ENCODE measurements at places on chromosomes 2 and 18.

DNA sequence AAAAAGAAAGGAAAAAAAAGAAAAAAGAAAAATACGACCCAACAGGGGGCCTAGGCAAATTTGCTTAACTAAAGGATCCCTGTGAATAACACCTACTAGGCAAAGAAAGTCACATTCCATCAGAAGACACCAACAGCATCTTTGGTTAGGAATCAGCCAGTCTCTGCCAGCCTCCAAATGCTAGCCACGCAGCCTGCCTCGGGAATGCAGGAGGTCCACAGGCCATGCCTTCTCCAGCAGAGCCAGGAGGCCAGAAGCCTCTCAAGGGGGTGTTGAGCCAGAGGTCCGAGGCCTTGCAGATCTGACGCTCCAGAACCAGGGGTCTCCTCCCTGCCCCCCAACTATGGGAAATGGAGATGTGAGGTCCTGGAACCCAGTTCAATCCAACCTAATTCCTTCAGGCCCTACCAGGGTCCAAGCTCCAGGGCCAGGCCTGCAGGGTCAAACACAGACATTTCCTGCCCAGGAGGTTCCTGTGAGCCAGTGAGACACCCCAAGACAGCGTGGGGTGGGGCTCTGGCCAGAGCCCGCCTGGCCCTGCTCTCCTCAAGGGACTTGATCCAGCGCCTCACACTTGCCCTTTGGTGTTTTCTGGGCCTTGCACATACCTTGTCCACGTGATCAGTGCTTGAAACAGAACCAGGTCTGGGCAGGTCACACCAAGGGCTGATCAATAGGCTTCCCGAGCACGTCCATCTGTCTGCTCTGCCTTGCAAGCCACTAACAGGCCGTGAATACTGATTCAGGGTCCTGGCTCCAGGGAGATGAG, 289.6 kb upstream of the ID2 start:
- DNase-seq, result no peak

DNA sequence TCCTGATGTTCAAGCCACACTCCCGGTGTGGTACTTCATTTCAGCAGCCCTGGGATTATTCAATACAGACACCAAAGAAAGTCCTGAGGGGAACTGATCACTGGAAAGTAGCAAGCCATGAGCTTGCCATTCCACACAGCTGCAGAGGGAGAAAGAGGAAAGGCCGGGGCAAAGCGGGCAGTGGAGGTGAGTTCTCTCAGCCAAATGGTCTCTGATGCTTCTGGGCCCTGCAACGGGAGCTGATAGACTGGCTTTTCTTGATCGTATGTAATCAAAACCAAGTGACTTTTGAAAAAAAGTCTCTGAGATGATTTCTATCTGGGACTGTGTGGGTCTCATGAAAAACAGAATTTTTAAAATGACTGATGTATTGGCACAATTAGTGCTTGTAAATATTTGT, 152.9 kb downstream of the ALPK2 start:
- no peak for DNase-seq

DNA sequence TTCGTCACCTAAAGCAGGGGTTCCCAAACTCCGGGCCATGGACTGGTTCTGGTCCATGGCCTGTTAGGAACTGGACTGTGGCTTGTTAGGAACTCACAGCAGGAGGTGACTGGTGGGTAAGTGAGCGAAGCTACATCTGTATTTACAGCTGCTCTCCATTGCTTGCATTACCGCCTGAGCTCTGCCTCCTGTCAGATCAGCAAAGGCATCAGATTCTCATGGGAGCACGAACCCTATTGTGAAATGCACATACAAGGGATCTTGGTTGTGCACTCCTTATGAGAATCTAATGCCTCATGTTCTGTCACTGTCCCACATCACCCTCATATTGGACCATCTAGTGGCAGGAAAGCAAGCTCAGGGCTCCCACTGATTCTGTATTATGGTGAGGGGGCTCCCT, 217.0 kb downstream of the ZFP36L2 start:
- no peak for DNase-seq

- DNase-seq, result no peak
These were observed 148.2 kb upstream of the ITGA4 start for GRCh38 chr2:181308766-181309515.

- no peak for DNase-seq
These were observed 11.1 kb downstream of the RHOB start for GRCh38 chr2:20457661-20458630.

DNA sequence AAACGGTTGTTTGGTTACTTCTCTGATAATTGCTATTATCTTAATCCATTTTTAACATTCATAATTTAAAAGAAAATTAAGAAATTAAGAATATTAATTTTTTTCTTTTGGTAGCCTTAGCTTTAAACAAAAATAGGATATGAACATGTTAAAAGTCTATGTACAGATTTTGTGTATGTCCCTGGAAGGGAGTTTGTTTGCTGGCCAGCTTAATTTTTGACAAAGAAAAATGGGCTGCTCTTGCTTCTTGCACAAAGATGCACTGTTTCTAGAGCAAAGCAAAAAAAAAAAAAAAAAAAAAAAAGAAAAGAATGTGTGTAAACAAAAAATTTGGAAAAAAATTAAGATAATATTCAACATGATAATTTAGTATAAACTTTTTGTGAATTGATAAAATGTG, 1.3 kb downstream of the RFTN2 start:
- DNase-seq, result no peak

- no peak for DNase-seq
These were observed 316.8 kb downstream of the AFF3 start for GRCh38 chr2:99825630-99826029.

DNA sequence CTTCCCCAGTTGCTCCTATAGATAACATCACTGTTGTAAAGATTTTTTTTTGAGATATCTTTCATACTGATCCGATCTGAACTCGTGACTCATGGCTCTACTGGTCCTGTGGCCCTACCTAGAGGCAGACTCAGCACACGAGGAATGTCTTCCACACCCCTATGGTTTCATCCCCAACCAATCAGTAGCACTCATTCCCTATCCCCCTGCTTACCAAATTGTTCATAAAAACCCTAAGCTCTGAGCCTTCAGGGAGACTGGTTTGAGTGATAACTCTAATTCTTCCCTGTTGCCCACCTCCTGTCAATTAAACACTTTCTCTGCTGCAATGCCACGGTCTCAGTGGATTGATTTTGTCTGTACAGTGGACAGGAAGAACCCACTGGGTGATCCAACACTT, 4.2 kb upstream of the SAP130 start:
- no peak for DNase-seq

DNA sequence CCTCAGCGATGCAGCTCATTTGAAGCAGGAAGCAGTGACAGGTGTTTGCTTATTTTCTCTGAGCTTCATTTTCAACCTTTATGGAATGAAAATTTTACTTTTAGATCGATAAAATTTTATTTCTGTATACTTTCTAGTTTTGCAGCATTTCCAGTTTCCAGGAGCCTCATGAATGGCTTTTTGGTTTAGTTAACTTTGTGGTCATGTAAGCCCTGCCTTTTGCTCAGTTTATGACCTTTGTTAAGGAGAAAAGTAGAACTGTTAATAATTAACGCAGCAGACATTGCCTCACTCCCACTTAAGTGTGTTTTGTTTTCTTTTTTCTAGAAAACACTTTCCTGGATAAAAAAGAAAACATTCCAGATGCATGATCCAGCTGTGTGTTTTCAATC, 4.4 kb upstream of the FARP2 start:
- no peak for DNase-seq

DNA sequence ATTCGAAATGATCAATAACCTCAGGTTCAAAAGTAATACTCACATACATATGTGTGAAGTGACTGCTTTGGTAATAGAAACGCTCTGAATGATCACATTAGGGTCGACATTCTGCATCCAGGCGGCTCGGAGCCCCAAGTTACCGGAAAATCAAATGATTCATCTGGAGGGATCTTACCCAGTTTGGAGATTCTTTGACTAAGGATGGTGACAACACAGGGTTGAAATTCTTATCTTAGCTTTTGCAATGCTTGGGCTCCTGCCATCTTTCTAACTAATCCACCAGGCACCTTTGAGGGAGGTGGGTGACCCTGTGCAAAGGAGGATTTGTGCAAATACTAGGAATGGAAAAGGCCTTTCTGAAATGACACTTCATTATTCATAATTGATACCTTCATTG, 10.8 kb downstream of the GBX2 start:
- DNase-seq, result no peak

DNA sequence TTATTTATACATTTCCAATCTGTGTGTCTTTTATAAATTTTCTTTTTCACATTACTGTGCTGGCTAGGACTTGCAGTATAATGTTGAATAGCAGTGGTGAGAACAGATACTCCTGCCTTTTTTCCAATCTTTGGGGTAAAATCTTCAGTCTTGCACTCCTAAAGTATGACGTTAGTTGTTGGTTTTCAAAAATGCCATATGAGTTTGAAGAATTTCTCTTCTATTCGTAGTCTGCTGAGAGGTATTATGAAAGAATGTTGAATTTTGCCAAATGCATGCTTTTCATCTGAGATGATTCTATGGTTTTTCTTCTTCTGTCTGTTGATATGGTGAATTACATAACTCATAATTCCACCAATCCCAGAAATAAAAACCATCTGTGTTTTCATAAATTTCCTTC, 335.3 kb upstream of the CHST9 start:
- DNase-seq, result no peak

DNA sequence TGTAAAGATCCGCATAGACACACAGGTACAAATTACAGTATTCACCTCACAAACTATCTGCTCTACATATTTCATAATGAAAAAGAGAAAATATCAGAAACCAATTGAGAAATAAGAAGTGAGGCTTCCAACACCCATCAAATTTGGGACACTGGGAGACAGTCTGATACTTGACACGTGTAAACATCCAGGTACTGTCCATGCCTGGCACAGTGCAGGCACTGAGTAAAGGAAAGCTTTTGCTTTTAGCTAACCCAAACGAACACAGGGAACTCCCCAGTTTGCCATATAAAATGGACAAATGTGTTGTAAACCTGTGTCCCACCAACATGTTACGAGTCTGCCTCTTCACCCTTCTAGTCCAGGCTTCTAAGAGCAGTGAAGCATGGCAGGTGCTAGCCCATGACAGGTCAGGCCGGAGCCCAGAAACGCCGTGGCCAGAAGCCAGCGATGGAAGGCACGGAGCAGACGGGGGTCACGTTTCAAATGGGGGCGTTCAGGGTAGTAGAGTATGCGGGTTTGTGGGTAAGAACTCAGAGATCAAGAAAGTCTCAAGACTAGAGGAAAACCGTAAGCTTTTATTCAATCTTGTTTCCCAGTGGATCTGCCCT, 27.0 kb downstream of the CDH2 start:
- no peak for DNase-seq

GRCh38 chr2:120230515-120231471, 7.6 kb upstream of the TMEM185B start:
- no peak for DNase-seq
